ENCODE measurements at places on chromosomes 1 and 21.

DNA sequence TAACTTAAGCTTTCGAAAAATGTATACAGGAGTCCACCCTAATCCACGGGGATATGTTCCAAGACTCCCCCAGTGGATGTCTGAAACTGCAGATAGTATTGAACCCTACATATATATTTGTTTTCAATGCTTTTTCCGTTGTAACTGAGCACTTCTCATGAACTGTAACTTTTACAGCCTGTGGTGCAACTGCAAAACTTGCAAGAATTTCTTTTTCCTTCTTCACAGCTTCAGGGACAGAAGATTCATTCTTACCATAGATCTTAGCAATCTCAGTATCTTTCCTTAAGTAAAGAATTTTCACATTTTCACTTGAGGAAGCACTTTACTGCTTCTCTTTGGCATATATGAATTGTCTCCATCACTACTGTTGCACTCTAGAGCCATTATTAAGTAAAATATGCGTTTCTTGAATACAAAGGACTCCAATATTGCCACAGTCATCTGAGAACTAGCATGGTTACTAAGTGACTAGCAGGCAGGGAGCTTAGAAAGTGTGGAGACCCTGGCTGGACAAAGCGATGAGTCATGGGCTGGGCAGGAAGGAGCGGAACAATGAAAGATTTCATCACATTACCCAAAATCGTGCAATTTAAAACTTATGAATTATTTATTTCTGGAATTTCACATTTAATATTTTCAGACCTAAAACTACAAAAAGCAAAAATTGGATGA, 14.1 kb downstream of the DPYD start:
- no peak for DNase-seq

DNA sequence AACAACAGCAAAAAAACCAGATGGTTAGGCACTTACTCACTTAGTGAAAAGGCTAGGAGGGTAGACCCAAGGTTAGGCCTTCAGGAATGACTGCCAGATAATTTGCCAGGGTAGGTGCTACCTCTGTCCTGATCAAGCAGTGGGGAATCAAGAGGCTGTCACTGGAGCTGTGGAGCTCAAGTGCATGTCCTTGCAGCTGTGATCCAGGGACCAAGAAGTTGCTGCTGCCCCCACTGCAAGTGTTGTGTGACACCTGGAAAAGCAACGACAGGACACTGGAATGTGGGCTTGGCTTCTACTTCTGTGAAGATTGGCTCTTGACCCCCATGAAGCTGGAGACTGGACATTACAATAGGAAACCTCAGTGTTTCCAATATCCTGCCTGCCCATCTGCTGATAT, 72.1 kb downstream of the PEX14 start:
- DNase-seq = no peak

DNA sequence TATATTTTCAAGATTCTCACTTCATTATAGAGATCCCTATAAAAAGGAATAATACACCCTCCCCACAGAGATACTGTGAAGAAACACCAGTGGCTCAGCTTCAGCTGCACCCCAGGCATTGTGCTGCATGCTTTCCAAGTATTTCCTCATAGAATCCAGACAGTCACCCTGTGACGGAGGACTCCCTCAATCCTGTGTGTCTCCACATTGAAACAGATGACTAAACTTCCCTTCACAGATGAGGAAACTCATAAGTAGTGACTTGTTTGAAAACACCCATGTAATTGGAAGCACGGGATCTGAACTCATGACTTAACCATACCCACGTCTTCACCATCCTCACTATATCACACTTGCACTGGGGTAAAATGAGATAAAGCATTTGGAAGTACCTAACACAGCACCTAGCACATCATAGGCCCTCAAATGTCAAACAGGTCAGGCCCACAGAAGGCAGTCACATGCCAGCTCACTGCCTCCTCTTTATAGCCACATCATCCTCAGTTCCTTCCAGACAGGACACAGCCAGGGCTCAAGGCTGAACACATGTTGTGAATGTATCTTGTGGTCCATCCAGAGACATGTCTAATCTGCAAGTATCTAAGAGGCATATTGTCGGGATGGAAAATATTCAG, 55.2 kb downstream of the GPR161 start:
- no peak for DNase-seq

GRCh38 chr1:206609229-206609991, 2.9 kb downstream of the EIF2D start:
- no peak for DNase-seq

DNA sequence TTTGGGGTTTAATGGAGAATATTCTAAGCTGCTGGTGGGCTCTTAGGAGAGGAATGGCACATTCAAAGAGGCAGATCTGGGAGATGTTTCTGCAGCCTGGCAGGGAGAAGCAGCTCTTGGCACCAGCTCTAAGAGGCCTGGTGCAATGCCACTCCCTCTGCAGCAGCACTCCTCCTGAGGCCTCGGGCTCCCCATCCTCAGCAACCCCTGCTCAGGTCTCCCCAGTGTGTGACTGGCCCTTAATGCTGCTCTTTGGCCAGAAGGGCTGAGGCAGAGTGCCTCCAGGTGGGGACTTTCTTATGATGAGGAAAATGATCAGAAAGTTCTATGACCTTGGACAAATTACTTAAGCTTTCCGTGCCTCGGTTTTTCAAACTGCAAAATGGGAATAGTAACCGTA, 55.5 kb downstream of the MAB21L3 start:
- no peak for DNase-seq

- DNase-seq = peak; percentile 57
Measured at GRCh38 chr1:156838972-156839371, 19.9 kb downstream of the INSRR start.

DNA sequence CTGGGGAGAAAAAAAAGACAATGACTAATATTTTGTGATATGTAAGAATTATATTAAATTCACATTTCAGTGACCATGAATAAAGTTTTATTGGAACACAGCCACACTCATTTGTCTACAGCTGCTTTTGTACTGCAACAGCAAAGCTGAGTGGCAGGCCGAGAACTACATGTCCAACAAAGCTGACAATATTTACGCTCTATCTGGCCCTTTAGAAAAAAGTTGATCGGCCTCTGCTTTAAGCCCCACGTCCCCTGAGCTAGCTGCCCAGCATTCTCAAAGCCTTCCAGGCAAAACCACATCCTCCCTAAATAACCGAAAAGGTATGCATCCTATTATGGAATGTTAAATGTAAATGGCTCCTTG, 8.6 kb downstream of the SLC2A1 start:
- DNase-seq = no peak

DNA sequence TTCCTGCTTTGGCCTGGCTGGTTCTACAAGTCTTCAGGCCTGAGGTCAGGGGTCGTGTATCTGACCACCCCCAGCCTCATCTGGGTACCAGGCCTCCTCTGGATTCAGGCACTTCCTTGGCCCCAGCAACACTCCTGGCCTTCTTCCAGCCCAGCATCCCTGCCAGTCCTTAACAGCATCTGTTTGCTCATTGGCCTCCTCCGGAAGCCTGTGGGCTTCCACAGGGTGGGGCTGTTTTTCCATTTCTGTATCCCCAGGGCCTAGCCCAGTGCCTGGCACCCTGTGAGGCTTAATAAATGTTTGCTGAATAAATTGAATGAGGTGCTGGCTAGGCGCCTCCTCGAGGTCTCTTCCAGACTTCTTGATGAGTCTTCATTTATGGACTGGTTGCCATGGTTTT, 21.5 kb upstream of the GPR37L1 start:
- DNase-seq = no peak

GRCh38 chr21:38460171-38460742, 38.0 kb downstream of the ERG start:
- no peak for DNase-seq

- no peak for DNase-seq
Measured at GRCh38 chr21:28522014-28522799, 470.5 kb downstream of the LTN1 start.
